ENCODE measurements at places on chromosomes 7 and 10. TPM values are rescaled to one million over a fixed set of nuclear protein-coding genes. Genes with fewer than 3 reads are reported as not detected.

Gene ATRNL1
- total RNA-seq = 28.5 TPM

GRCh38 chr10:32950591-32951108 lies 7.4 kb downstream of the ITGB1 start:
- DNase-seq = no peak

Gene ERCC6
- total RNA-seq = 31.5 TPM

Gene SLC29A3
- total RNA-seq = 1.4 TPM

Gene HOXA5
- total RNA-seq = 0.28 TPM

GRCh38 chr10:98361131-98362025 lies 53.6 kb downstream of the PYROXD2 start:
- DNase-seq = peak; percentile 55

- DNase-seq = no peak
Observed at GRCh38 chr10:31477584-31477983, 158.6 kb downstream of the ZEB1 start.
